ENCODE measurements at places on chromosomes 6 and 20.

DNA sequence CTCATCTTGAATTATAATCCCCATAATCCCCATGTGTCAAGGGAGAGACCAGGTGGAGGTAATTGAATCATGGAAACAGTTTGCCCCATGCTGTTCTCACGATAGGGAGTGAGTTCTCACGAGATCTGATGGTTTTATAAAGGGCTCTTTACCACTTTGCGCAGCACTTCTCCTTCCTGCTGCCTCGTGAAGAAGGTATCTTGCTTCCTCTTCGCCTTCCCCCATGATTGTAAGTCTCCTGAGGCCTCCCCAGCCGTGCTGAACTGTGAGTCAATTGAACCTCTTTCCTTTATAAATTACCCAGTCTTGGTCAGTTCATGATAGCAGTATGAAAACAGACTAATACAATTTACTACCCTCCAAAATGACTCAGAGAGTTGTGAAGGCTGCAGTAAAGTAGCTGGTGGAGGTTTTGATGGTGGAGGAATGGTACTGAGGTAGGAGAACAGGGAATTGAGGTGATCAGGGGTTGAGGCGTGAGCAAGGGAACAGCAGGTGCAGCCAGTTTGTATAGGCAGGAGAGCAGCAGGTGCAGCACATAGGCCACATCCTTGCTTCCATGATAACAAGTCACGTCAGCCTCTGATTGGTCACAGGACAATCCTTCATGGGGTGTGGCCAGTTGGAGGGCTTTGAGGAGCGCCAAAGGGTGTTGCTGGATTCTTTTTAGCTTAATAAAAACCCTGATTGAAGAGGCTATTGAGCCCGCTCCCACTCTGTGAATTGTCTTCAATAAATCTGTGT, 150.0 kb downstream of the CDC5L start:
- no peak for DNase-seq

DNA sequence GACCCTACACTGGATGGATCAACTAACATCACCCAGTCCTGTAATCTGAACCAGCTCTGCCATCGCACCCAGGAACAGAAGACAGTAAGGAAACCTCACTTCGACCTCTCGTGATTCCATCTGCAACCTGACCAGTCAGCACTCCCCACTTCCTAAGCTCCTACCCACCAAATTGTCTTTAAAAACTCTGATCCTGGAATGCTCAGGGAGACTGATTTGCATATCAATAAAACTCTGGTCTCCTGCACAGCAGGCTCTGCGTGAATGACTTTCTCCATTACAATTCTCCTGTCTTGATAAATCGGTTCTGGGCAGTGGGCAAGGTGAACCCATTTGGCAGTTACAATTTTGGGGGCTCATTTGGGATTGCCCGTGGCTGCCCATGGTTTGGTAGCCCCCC, 18.3 kb upstream of the AGPAT4 start:
- no peak for DNase-seq

- no peak for DNase-seq
These were observed 174.8 kb upstream of the ARG1 start for GRCh38 chr6:131398176-131398575.

- no peak for DNase-seq
These were observed 21.5 kb upstream of the RALGAPA2 start for GRCh38 chr20:20733943-20734342.

DNA sequence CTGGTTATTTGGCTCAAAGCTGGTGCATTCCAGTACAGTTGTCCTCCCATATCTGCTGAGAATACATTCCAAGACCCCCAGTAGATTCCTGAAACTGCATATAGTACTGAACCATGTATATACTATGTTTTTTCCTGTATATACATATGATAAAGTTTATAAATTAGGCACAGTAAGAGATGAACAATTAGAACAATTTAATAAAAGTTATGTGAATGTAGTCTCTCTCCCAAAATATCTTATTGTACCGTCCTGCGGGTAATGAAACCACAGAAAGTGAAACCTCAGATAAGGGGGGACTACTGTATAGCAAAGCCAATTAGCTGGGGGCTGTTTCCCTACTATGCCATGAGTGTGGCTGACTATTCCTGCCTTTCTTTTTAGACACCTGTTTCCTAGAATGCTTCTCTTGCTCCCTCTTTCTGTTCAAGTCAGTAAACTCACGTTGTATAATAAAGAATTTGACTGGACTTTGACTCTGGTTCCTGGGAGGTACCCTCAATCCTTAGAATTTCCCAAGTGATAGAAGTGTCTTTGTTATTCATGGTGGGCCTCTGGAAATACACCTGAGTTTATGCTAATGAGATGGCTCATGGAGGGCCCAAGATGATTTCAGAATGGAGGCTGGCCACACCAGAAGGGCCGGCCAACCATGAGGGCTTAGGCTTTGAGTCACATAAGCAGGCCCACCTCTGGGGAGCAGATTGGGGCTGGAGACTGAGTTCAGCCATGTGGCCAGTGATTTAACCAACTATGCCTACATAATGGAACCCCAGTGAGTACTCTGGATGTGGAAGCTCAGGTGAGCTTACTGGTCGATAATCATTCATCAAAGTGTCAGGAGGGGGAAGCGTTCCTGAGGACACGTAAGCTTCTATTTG, 689 bp upstream of the BLOC1S5 start:
- DNase-seq: no peak

DNA sequence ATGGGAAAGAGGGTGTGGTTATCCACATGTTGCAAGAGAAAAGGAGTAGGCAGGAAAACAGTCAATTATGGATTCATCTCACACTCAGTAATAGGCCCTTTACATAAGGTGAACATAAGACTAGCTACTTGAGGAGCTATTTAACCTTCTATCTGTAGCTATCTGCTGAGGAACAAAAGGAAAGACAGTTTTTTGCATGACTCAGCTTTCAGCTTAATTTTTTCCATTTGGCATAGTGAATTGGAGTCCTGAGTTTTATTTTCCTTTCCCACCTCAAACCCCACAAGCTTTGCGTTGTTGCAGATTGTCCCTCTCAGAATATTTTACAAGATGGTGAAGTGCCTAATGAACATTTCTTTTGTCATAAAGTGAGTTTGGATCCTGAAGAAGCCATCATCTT, 32.4 kb downstream of the UBD start:
- no peak for DNase-seq

Data from CD4-positive, alpha-beta T cell treated with Interleukin-15 for 4 hours (primary cell).